Right lung (tissue), 10 donors: ENCODE measurements at places on chromosomes 11 and 22. TPM values are rescaled to one million over a fixed set of nuclear protein-coding genes. Genes with fewer than 3 reads are reported as not detected.

- DNase-seq, result no peak
Observed at GRCh38 chr11:120343429-120343828, 7.2 kb downstream of the ARHGEF12 start.

- DNase-seq, result no peak
Observed at GRCh38 chr22:30803679-30804078, 109.0 kb downstream of the OSBP2 start.

GRCh38 chr11:75158696-75159150 lies 7.8 kb downstream of the SLCO2B1 start:
- DNase-seq, result no peak

DNA sequence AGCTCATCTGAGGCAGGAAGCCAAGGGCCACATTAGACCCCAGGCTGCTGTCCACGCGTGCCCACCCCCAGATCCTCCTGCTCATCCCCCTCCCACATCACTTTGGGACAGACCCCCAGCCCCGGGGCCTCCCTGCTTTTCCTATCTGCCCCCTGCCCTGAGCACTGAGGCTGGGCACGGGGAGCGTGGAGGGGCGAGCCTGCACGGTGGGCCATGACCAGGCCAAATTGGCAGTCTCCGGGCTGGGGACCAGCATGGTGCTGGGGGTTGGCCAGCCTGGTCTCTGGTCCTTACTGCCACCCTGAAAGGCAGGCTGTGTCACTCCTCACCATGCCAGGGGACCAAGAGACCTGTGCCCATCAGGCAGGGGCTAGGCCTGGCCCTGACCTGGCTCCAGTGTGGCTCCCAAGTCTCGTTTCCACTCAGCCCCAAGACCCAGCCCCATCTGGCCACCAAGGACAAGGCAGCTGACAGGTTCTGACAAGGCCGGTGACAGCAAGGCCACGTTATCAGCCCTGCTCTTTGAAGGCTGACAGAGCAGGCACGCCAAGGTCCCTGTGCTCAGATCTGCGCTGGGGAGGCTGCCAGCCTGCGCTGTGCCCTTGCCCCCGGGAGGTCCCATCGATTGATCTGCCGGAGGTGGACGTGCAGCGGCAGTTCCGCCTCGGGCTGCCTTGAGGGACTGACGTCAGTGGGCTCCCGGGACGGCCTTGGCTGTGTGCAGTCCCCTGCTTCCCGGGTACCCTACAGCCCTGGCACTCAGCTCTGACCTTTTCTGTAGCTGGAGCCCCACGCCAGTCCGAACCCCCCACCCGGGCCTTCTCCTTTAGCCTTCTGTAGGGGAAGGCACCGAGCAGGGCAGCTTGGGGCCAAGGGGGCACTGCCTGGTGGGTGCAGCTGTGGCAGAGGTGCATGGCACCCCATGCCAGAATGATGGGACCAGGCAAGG lies 3.6 kb downstream of the TNNI2 start:
- DNase-seq, result no peak

- no peak for DNase-seq
Observed at GRCh38 chr11:122785031-122785541, 53.2 kb upstream of the CRTAM start.

- no peak for DNase-seq
Observed at GRCh38 chr11:63680834-63681320, 423 bp upstream of the RTN3 start.

GRCh38 chr11:79896258-79896657 lies 455.4 kb upstream of the TENM4 start:
- no peak for DNase-seq

- peak; percentile 74 for DNase-seq
Observed at GRCh38 chr22:39703928-39704639, 133.5 kb downstream of the CACNA1I start.

GRCh38 chr11:60720460-60720859 lies 4.1 kb upstream of the MS4A18 start:
- DNase-seq, result no peak

The MUC2 gene
- polyA plus RNA-seq, result 0.04 TPM

The BATF2 gene
- 3.9 TPM for polyA plus RNA-seq

The OR10D3 gene
- polyA plus RNA-seq, result not detected

The FOLR1 gene
- polyA plus RNA-seq, result 52.6 TPM
